ENCODE measurements at places on chromosomes 16 and 17. TPM values are rescaled to one million over a fixed set of nuclear protein-coding genes. Genes with fewer than 3 reads are reported as not detected.

Gene PHOSPHO1
- 0.55 TPM for total RNA-seq

Gene EZH1
- total RNA-seq, result 25.5 TPM

Gene WDR81
- 57.1 TPM for total RNA-seq

Gene NME4
- total RNA-seq, result 174 TPM

Gene TIGD7
- total RNA-seq, result 6.1 TPM

Gene SEPTIN1
- 5.5 TPM for total RNA-seq

Gene TRPV3
- total RNA-seq, result 0.55 TPM

Gene PSMB10
- total RNA-seq, result 42.0 TPM

Gene HYDIN
- 0.26 TPM for total RNA-seq

Gene TBC1D28
- not detected for total RNA-seq

- H3K27ac ChIP-seq, result no peak overlapping the region
- no peaks in the 10 kb centered on the region for H3K27me3 ChIP-seq
- no peak for DNase-seq
- H3K4me1 ChIP-seq, result peaks cover 24% of the 10 kb centered on the region
Measured at GRCh38 chr17:49387498-49388289, 25.6 kb upstream of the ZNF652 start.

- H3K27ac ChIP-seq, result no peak overlapping the region
- no peaks in the 10 kb centered on the region for H3K36me3 ChIP-seq
- H3K27me3 ChIP-seq, result no peaks in the 10 kb centered on the region
- no peaks in the 10 kb centered on the region for H3K4me1 ChIP-seq
- no peak overlapping the region for H3K4me3 ChIP-seq
Measured at GRCh38 chr16:15586716-15587115, 56.2 kb downstream of the MARF1 start.

DNA sequence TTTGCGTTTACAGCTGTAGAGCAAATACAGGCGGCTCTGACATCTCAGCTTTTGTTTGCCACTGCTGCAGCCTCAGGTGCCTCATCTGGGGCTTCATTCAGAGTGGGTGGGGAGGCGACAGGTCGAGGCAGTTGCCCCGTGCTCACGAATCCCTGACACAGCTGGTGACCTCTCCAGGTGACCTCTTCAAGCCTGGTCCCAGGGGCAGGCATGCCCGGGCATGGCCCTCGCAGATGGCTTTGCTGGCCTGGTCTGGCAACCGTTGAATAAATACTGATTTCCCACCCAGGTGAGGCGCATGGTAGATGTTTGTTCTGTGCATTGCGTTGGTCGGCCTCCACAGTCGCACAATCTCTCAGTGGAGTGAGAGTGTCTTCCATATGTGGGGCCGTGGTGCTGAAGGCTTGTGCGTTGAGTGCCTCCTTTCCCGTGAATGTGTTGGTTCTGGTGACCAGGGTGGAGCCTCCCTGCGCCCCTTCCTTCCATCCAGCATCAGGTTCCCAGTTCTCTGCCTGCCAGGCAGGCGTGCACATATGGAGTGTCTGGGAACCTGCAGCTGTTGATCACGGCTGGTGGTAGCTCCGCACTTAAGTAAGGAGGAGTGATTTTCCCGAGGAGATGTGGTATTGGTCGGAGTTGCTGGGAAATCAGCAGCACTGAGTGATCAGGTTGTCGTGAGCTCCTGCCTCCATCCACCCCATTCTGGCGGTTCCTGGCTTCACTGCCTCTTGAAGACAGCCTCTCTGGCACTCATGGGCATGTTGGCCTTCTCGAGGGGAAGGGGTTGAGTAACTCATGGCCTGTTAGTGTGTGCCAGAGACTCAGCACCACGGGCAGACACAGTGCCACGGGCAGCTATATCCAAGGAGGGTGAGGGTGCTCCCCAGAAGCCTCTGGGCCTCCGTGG is 149.7 kb downstream of the RPTOR start:
- DNase-seq, result no peak
- H3K36me3 ChIP-seq, result no peaks in the 10 kb centered on the region
- H3K27ac ChIP-seq, result no peak overlapping the region
- H3K4me1 ChIP-seq, result peaks cover 13% of the 10 kb centered on the region
- no peak overlapping the region for H3K4me3 ChIP-seq

GRCh38 chr16:83792391-83792790 is 15.4 kb upstream of the HSBP1 start:
- no peak overlapping the region for H3K4me3 ChIP-seq
- H3K27ac ChIP-seq, result no peak overlapping the region
- DNase-seq, result no peak

DNA sequence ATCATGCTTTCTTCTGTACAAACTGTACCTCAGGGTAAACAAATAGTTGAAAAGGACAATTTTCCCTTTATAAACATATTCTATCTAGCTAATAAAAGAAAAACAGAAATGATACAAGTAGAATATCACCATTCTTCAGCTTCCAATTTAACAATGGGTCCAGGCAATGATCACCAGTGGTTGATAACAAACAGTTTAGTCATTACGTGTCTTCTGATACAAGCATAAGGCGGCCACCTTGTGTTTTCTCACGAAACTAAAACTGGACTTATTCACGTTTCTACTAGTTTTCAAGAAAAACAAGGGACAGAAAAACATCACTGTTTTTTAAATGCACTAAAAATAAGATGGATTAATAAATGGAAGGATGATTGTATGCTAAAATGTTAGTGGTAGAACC is 58.3 kb downstream of the STH start:
- H3K4me3 ChIP-seq, result no peak overlapping the region
- peak overlapping the region; percentile 5 for H3K27ac ChIP-seq
- peaks cover 9% of the 10 kb centered on the region for H3K4me1 ChIP-seq
- H3K36me3 ChIP-seq, result no peaks in the 10 kb centered on the region
- H3K27me3 ChIP-seq, result no peaks in the 10 kb centered on the region

GRCh38 chr17:66260688-66261087 is 31.5 kb upstream of the APOH start:
- no peaks in the 10 kb centered on the region for H3K27me3 ChIP-seq
- no peak overlapping the region for H3K4me3 ChIP-seq
- no peaks in the 10 kb centered on the region for H3K4me1 ChIP-seq
- no peak for DNase-seq
- H3K36me3 ChIP-seq, result no peaks in the 10 kb centered on the region
- H3K27ac ChIP-seq, result no peak overlapping the region

DNA sequence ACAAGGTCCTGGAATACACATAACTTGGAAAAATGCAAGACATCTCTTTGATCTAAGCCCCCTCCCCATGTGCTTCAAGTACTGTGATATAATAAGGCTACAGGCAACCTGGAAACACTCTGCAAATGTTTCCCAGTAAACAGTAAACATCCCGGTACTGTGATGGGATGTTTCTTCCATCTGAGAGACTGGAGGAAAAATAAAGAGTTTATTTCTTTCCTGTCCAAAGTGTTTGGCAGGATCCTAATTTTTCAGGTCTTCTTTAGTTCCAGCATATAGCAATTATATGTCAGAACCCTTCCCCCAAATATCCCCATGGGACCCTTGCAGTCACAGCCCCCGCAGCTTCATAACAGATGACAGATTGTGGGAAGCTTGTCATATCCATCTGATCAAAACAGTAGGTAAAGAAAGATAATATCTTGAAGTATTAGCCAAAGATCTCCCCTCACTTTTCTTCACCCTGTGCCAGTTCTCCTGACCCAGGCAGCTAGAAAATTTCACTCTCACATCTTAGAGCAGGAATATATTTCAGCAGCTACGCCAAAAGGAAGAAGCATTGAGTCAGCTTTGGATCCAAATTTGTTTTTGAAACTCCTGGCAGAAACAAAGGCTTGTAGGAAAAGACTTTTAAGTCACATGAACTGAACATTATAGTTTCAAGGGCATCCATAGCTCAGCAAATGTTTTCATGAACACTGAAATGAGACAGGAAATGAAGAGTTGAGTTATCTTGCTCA is 141.3 kb downstream of the HS3ST3A1 start:
- no peaks in the 10 kb centered on the region for H3K4me1 ChIP-seq
- H3K27me3 ChIP-seq, result no peaks in the 10 kb centered on the region
- no peak overlapping the region for H3K4me3 ChIP-seq
- H3K36me3 ChIP-seq, result no peaks in the 10 kb centered on the region
- H3K27ac ChIP-seq, result no peak overlapping the region

DNA sequence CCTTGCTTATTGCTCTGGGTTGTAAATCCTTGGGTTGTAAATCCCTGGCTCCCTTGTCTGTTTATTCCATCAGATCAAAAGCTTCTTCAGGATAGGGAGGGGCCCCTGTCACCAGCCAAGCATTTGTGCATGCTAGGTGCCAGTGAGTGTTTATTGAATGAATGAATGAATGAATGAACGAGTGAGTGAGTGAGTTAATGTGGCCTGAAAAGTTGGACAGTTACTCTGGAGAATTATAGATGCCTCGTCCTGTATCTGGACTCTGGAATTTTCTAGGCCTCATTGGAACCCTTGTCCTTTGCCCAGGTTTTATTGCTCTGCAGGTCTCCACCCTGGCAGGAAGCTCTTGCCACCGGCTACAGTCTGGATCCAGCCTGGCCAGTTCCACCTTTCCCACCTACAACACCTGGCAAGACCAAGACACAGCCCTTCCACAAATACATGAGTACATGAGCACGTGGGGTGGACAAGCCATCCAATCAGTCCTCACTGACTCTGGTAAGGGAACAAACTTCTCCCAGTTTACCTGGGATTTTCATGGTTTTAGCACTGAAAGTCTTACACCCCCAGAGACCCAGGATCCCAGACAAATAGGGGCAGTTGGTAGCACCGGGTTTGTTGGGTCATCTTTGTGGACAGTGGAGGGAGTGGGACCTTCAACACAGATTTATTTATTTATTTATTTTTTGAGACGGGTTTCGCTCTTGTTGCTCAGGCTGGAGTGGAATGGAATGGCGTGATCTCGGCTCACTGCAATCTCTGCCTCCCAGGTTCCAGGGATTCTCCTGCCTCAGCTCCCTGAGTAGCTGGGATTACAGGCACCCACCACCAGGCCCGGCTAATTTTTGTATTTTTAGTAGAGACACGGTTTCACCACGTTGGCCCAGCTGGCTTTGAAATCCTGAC is 14.7 kb upstream of the CDH1 start:
- no peaks in the 10 kb centered on the region for H3K4me1 ChIP-seq
- no peaks in the 10 kb centered on the region for H3K27me3 ChIP-seq
- no peaks in the 10 kb centered on the region for H3K36me3 ChIP-seq
- no peak overlapping the region for H3K4me3 ChIP-seq
- no peak for DNase-seq
- H3K27ac ChIP-seq, result no peak overlapping the region

Data from adrenal gland (tissue), 19 donors.